ENCODE measurements at places on chromosomes 5 and 9. TPM values are rescaled to one million over a fixed set of nuclear protein-coding genes. Genes with fewer than 3 reads are reported as not detected.

Gene TSLP
- total RNA-seq: not detected

Gene PCDHB5
- total RNA-seq: 0.12 TPM

Gene CCL28
- total RNA-seq: 8.1 TPM

Gene BTNL8
- 0.23 TPM for total RNA-seq

Gene PCDHB13
- total RNA-seq: 0.52 TPM

Gene NFIL3
- 5.4 TPM for total RNA-seq

Gene SMAD5
- total RNA-seq: 19.8 TPM

Gene SPINK6
- total RNA-seq: not detected

Gene TMEM245
- 30.8 TPM for total RNA-seq

Gene SPATA31E1
- total RNA-seq: not detected
